Stimulated activated CD4-positive, alpha-beta T cell treated with anti-CD3 and anti-CD28 coated beads, Interleukin-1b, Interleukin-23, amount 100 ng/mL, for 1 hour (primary cell): ENCODE measurements at places on chromosomes 3 and 15.
A peak's percentile ranks its signal among the peaks of the same experiment; 100 is the strongest.

GRCh38 chr15:74873756-74874424 is 725 bp upstream of the SCAMP2 start:
- DNase-seq, result no peak

DNA sequence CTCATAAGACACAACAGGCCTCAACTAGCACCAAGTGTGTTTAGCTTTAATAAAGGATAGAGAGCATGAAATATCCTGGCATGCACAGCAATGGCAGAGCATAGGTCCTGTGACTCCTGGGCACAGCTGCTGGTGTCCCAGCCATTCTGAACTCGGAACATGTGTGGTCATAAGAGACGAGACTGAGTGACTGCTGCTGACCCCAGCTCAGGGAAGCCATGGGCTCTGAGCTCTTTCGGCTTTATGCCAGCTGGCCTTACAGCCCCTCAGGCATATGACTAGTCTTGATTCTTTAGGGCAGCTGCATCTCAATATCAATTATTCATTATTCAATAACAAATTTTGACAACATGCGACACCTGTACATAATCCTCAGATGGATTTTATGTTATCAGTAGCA is 62.4 kb upstream of the TOPAZ1 start:
- no peak for DNase-seq

DNA sequence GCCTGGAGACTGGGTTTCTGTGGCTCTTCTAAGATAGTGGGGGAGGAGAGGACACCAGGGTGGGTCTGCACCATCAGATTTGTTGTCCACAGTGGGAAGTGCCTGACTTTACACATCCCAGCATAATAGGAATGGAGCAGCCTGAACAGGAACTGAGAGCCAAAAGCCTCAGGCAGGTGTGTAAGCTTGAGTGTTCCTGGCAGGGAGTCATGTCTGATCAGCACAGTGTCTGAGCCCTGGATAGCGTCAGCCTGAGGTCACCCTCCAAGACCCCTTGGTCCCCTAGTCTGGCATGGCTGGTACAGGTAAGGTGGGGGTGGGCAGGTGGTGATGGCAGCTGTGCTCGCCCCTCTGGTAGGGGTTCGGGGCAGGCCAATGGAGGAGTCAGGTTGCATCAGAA is 20.2 kb downstream of the INSYN1 start:
- no peak for DNase-seq

DNA sequence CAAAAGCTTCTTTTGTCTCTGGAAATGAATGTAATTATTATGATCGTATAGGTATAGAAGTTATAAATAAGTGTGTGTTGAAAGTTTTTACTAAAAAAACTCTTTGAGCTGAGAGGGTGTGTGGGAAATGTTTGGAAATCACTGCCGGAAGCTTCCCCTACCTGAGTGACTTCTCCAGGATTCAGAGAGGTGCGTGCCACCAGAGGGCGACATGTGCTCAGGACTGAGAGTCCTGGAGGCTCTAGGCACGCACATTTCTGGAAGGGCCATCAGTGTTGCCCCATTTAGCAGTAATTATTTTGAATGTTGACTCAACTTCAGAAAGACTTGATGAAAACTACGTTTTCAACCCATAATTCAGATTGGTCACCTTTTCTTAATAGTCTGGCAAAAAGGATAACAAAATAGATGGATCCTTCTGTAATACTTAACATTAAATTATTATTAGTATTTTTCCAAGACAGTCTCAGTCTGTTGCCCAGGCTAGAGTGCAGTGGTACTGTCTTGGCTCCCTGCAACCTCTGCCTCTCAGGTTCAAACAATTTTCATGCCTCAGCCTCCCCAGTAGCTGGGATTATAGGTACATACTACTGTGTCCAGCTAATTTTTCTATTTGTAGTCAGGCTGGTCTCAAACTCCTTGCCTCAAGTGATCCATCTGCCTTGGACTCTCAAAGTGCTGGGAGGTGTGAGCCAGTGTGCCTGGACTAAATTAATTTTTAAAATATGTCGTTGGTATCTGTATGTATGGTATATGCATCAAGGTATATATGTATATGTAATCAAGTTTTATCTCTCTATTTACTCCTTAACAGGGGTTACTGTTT is 34.5 kb downstream of the GPR171 start:
- peak; percentile 69 for DNase-seq

GRCh38 chr3:138399766-138400165 is 34.6 kb upstream of the ESYT3 start:
- no peak for DNase-seq

DNA sequence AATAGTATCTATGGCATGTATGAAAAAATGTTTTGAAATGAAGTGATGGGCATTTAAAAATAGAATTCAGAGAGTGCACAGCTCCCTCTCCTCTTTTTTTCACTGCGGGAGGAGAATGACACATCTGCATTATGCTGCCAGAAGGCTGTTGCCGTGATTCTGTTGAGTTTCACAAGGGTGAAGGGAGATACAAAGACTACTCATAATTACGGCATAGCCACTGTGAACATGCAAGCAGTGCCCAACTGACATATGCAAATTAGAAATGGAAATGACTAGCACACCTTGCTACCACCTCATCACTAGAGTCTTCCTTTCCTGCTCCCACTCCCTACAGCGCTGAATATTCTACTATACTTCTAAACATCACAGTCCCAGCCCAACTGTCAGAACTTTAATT is 20.1 kb downstream of the IFT57 start:
- no peak for DNase-seq
